Kasumi-1 (cell line): ENCODE measurements at places on chromosomes 6 and 20.

- DNase-seq, result peak; percentile 77
Measured at GRCh38 chr6:166997768-166998255, 1.4 kb upstream of the CEP43 start.

- DNase-seq, result no peak
Measured at GRCh38 chr6:162719528-162719927, 8.0 kb downstream of the PRKN start.

DNA sequence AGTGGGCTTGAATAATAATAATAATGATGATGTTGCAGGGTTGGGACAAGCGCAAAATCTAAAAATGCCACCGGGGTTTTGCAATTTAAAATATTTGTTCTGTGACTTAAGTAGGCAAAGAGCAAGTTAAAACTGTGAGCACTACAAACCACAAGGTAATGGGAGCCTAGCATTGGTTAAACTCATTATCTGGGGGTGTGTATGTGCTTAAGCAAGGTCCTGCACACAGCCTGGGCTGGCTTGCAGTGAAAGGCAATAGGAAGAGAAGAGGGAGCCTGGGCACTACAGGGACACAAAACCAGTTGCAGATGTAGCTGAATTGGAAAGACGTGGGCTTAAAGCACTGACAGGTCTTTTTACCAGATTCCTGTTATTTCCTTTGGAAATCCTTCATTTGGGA is 11.7 kb downstream of the SIM1 start:
- no peak for DNase-seq

- peak; percentile 80 for DNase-seq
Measured at GRCh38 chr6:68343901-68344300, 291.2 kb upstream of the ADGRB3 start.

GRCh38 chr20:20573797-20574196 is 138.6 kb downstream of the RALGAPA2 start:
- no peak for DNase-seq

DNA sequence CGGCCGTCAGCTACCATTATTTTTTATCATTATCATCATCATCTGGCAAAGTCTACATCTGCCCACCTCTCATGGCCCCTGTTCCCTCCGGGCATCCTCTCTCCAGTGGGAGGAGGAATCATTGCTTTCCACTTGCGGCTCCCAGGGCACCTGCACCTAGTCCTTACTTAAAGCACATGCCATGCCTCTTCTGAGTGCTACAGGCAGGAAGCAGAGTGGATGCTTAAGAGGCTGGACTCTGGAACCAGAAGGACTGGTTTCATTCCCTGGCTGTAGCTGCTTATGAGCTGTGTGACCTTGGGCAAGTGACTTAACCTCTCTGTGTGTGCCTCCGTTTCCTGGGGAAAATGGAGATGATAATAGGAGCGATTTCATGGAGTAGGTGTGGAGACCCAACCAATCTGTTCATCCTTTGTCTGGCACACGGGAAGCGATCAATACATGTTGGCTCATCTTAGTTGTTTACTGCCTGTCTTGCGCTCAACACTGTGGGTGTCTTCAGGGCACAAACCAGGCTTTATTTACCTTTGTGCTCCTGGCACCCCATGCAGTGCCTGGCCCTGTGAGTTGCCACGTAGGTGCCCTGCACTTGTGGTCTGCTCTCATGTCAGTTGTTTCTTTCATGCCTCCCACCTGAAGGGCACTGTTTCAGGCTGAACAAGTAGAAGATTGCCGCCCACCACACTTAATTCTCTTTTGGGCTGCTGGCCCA is 317.0 kb upstream of the SULF2 start:
- no peak for DNase-seq

DNA sequence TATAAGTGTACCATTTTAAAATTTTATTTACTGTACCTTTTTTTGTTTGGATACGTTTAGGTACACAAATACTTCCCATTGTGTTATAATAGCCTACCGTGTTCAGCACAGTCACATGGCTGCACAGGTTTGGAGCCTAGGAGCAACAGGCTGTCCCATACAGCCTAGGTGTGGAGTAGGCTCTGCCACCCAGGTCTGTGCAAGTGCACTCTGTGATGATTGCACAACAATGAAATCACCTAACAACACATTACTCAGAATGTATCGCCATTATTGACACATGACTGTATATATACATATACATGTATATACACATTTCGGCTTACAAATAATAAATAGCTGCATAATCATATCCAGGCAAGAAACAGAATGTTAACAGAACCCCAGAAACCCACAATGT is 15.4 kb downstream of the SERAC1 start:
- no peak for DNase-seq

GRCh38 chr20:3749087-3749688 is 16.7 kb downstream of the HSPA12B start:
- DNase-seq, result no peak

GRCh38 chr20:48695255-48695654 is 132.5 kb downstream of the PREX1 start:
- DNase-seq, result no peak

GRCh38 chr6:7732228-7732627 is 6.3 kb downstream of the BMP6 start:
- DNase-seq, result peak; percentile 9

DNA sequence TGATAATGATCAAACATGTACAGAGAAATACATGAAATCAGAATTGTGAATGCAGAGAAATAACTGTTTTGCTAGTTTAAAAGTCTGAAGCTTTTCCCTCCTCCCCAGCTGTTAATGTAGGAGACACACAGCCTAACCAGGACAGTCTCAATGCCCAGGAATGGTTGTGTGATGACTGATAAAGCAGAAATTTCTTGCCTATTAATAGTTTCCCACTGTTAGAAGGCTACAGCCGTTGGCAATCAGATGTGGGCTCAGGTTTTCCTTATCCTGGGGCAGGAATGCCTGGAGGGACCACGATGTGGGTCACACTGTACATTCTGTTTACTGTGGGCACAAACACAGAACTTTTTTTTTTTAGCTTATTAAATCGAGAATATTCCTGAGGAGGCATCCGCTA is 1.9 kb downstream of the PPP1R3D start:
- DNase-seq, result no peak

DNA sequence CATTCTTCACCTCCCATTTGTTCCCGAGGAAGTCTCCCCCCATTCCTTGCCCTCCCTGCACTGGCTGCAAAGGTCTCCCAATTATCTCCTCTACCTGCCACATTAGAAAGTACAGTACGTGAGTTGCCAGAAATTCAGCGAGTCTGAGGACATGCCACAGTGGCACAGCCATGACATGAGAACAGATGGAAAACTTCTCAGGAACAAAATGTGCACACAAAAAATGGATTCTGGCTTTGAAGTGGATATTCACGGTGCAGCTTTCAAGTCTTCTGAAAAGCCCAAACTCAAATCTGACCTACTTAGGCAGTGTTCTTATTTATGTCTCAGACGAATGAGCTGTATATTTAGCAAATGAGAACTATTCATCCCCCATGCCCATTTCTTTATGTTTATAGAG is 269.1 kb upstream of the ARID1B start:
- DNase-seq, result no peak

DNA sequence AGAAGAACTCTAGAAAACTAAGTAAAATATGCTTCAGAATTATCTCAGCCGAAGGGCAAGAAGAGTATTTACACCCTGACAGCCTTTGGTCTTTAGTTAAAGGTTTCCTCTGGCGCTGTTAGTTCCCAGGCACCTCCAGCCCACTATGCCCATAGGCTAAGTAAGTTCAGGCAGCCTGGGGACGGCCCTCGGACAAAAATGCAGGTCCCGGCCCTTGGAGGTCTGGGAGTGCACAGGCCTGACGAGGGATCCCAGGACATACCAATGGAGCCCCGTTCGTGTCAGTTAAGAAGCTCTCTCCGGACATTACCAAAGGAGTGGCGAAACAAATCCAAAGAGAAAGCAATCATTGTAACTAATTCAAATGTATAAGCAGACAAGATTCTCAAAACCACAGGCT is 311.8 kb downstream of the CD83 start:
- no peak for DNase-seq

DNA sequence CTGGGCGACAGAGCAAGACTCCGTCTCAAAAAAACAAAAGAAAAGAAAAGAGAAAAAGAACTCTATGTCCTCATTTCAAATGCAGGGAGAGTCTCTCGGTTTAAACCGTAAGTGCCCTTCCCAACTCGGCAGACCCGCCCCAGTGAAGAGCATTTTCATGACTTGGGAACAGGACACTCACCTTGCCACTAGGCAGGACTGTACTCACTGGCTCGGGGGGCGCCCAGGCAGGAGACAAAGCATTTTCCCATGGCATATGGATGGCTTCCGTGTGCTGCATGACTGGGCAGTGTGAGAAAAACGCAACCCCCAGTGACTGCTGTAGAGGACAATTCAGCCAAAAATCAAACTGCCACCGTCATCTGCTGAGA is 23.7 kb upstream of the MRGBP start:
- DNase-seq, result no peak

DNA sequence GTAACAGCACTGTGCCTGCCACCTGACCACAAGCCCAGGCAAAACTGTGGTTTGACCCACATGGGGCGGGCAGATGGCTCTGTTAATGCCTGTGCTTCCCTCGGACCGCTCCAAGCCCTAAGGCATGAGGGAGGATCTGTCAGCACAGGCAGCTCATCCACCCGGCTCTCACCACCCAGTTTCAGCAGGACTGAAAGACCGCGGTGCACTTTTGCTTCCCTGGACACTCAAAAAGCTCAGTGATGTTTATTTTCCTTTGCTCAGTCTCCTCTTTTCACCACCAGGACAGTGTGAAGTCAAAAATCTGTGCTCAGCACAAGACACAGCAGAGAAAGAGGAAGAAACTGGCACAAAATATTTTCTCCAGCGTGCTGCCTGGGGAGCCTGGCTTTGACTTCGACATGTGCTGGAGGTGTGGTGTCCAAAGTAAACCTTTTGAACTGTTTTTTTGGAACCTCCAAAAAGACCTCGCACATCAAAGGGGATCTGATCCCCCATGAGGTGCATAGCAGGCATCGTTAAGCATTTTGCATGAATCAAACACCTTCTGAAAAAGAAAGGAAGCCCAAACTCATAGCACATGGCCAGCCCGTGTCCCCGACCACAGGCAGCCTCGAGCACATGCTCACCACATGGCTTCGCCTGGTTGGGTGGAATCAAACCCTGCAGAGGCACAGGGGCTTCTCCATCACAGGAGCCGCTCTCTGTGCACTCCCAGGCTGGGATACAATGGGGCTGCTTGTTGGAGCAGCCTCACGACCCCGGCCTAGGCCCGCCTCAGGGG is 441.7 kb upstream of the JARID2 start:
- no peak for DNase-seq

DNA sequence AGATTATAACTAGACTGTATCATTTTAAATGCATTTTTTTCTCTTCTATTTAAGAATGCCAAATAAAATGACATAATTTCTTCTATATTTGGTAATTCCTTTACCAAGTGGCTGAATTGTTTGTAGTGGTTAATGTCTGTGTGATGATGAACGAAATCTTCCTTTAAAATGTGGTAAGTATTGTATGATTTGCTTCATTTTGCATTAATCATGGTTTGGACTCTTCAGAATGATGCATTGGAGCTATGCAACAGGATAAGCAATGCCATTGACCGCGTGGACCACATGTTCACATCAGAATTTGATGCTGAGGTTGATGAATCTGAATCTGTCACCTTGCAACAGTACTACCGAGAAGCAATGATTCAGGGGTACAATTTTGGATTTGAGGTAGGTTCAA is 99.6 kb downstream of the MAP3K4 start:
- no peak for DNase-seq

DNA sequence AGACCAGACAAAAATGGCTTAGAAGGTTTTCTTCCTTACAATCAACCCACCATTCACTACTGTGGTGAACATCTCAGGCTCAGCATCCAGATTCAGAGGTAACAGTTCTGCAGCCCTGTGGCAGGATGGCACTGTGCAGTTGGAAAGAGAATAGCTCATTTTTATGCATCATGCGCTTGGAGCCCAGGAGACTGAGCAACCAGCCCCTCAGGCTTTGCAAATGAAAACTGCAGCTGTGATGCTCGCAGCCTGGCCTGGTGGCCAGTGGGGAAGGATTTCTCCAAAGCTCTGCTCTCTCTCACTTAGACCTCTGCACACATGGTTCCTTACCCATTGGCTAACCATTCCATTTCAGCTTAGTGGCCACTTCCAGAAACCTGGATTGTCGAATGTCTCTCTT is 45.8 kb downstream of the GABRR2 start:
- no peak for DNase-seq

- no peak for DNase-seq
Measured at GRCh38 chr6:31299511-31299910, 27.6 kb upstream of the HLA-C start.

DNA sequence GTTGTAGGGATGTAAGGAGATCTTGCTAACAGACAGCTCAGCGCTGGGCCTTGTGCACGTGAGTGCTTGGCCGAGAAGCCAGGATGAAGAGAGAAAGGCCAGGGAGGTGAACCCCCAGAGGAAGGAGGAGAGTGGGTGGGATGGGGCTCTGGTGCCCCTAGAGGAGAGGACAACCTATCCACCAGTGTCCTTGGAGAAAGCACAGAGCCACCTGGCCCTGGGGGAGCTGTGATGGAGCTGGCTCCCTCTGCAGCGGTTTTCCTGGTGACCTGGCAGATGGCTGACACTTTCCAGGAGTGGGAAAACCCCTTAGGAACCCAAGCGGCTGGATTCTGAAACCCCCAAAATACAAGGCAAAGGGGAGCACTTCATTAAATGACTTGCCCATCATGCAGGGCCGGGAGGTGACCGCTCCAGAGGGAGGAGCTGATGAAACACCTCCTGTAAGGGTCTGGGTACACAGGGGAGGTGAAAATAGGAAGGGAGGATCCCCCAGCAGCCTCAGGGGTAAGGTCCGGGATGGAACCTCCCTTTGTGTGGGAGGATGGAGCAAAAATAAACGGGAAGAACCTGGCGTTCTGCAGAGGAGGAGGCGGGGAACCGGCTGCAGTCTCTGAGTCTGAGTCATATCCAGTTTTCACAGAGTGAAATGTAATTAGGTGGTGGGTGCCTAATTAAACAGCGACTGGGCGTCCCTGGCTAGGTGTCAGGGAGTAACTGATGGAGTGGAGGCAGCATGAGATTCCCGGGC is 80.4 kb downstream of the SULF2 start:
- peak; percentile 44 for DNase-seq

- no peak for DNase-seq
Measured at GRCh38 chr20:7993238-7993637, 26.3 kb downstream of the TMX4 start.

GRCh38 chr20:58433029-58433647 is 44.1 kb downstream of the VAPB start:
- DNase-seq, result no peak

- peak; percentile 63 for DNase-seq
Measured at GRCh38 chr6:104325341-104326172, 534.2 kb downstream of the HACE1 start.

- peak; percentile 59 for DNase-seq
Measured at GRCh38 chr20:56582542-56582941, 46.6 kb upstream of the TFAP2C start.
